ENCODE measurements at places on chromosomes 3 and 15.

DNA sequence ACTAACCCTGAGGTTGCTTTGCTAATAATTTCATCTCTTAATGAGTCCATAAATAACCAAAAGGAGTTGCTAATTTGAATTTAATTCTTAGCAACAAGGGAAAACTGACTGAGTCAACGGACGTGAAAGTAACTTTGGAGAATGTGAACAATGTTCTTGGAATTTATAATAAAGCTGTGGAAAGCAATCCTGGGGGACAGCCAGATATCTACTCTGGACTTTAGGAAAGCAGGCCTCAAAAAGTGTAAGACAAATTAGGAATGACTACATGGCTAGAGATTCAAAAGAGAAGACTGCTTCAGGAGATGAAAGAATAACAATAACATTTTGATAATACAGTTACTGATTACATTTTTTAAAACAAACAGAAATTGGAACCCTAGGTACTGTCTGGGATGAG lies 318.4 kb upstream of the COL8A1 start:
- ATAC-seq: no peak

GRCh38 chr15:94029495-94029894 lies 201.9 kb upstream of the MCTP2 start:
- no peak for ATAC-seq

- ATAC-seq: no peak
Observed at GRCh38 chr3:148938306-148938705, 53.0 kb upstream of the GYG1 start.

- no peak for ATAC-seq
Observed at GRCh38 chr3:150385296-150386242, 22.5 kb upstream of the TSC22D2 start.

GRCh38 chr15:41417418-41418195 lies 712 bp downstream of the RTF1 start:
- peak; percentile 57 for ATAC-seq

DNA sequence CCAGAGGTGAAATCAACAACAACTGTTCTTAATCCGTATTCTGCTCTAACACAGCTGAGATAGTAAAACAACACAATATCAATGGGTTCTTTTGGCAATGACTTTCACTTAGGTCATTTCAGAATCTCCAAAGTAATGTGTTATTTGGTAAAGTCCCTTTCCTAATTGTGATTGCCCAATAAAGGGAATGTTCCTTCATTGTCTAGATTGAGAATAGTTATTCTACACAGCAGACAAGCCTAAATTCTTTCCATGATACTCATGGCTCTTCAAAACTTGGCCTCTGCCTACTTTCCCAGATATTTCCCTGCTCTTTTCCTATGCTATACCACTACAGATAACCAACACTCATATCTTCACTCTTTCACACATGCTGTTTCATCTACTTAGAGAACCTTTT lies 219.8 kb downstream of the FMN1 start:
- no peak for ATAC-seq

DNA sequence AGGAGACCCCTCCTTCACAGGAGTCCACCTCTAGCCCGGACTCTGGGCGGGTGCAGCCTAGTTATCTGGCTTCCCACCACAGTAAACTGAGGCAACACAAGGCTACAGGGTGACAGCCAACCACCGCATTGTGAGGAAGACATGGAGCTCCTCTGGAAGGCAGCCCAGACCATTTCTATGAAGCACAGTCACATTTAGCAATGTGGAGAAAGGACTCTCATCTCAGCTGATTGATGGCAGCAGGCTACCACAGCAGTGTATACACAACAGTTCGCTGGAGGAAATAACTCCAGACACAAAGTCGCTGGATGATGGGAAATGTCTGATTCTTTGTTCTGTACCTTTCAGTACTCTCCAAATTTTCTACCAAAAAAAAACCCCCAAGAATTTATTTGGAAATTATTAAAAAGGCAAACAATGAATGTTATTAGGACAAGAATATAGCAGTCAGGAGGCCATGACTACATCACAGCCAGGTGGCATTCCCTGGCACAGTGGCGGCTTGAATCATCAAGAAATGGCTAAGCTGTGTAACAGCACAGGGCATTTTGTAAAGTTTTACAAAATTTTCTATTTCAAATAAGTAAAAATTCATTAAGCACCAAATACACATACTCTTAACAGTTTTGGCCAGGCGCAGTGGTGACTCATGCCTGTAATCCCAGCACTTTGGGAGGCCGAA lies 40.1 kb downstream of the FAN1 start:
- no peak for ATAC-seq

DNA sequence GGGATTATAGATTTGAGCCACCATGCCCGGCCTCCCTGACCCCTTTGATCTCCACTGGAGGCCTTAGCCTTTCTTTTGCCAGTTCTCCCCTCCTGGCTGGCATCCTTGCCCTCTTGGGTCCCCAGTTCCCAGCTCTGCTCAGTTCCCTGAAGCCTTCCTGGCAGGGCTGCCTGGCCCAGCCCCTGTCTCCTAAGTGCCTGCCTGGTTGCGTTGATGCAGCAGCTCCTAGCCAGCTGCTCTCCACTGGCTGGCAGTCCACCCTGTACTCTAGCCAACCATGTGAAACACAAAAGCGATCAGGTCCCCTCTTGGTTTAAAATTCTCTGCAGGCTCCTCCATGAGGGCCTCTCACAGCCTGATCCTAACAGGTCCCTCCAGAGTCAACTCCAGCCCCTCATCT lies 184.7 kb downstream of the RAB11A start:
- ATAC-seq: no peak

DNA sequence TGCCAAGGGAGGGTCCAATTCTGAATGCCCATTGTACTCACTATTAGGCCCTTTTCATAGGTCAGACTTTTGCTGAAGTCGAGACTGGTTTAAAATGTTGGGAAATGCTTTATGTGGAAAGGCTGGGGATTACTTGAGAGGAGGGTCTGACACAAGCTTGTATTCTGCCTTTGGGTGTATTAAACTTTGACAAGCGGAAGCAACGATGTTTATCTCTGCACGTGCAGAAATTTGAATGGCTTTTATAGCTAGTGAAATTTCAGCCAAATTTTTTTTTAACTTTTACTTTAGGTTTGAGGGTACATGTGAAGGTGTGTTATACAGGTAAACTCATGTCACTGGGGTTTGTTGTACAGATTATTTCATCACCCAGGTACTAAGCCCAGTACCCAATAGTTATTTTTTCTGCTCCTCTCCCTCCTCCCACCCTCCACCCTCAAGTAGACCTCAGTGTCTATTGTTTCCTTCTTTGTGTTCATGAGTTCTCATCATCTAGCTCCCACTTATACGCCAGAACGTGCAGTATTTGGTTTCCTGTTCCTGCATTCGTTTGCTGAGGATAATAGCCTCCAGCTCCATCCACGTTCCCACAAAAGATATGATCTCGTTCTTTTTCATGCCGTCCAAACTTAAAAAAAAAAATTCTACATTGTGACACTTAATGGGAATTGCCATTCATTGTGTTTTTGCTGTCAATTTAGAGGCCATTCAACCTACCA lies 223.0 kb upstream of the BHLHE40 start:
- no peak for ATAC-seq
